ENCODE measurements at places on chromosomes 1 and 21.

- no peak for DNase-seq
Observed at GRCh38 chr1:40762144-40762923, 21.3 kb upstream of the KCNQ4 start.

GRCh38 chr1:2980073-2980791 lies 41.0 kb upstream of the ACTRT2 start:
- DNase-seq = no peak

GRCh38 chr1:230191855-230192254 lies 124.8 kb downstream of the GALNT2 start:
- no peak for DNase-seq

GRCh38 chr1:234776876-234777855 lies 167.2 kb upstream of the IRF2BP2 start:
- DNase-seq = no peak

GRCh38 chr1:209755926-209756614 lies at the start of gene TRAF3IP3:
TRAF3IP3 (plus strand) TSS chr1:209756053; CDS start chr1:209760040, 3,987 bp downstream.
- peak; percentile 70 for DNase-seq

DNA sequence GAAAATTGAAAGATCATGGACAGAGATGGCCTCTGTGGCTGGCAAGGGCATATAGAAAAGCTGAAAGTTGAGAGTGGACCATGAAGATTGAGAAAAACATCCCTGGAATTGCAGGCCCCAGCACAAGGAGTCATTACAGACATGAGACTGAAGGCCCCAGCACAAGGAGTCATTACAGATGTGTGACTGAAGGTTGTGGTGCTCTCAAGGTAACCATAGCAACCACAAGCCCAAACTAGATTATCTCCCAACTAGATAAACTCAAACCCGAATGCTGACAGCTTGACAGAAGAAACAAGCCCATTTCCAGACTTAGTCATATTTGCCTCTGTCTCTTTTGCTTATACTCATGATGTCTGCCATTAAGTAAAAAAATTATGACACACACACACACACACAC lies 1252.1 kb upstream of the ADGRL4 start:
- no peak for DNase-seq

- DNase-seq = no peak
Observed at GRCh38 chr1:168723000-168723399, 6.0 kb downstream of the DPT start.

GRCh38 chr1:95396557-95396956 lies 162.5 kb downstream of the RWDD3 start:
- DNase-seq = no peak

DNA sequence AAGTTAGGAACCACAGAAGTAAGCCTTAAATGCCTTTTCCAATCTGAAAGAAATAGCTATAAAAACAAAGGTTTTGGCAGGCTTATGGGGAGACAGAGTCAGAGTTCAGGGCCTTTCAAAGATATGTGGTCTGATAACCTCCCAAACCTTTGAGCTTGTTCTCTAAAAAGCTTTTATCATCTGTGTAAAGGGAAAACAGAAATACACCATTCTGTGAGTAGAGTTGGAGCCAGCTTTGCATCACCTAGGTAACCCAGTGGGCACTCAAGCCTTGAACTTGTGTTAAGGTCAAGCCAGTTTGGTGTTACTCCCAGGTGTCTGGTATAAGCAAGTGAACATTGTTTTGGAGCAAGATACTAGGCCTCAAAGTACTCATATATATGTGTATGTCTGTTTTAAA lies 50.1 kb downstream of the LAMC1 start:
- DNase-seq = no peak

GRCh38 chr1:152757747-152758146 lies at the start of gene KPRP:
KPRP (plus strand) TSS chr1:152758025; CDS start chr1:152759589, 1,564 bp downstream.
- no peak for DNase-seq

DNA sequence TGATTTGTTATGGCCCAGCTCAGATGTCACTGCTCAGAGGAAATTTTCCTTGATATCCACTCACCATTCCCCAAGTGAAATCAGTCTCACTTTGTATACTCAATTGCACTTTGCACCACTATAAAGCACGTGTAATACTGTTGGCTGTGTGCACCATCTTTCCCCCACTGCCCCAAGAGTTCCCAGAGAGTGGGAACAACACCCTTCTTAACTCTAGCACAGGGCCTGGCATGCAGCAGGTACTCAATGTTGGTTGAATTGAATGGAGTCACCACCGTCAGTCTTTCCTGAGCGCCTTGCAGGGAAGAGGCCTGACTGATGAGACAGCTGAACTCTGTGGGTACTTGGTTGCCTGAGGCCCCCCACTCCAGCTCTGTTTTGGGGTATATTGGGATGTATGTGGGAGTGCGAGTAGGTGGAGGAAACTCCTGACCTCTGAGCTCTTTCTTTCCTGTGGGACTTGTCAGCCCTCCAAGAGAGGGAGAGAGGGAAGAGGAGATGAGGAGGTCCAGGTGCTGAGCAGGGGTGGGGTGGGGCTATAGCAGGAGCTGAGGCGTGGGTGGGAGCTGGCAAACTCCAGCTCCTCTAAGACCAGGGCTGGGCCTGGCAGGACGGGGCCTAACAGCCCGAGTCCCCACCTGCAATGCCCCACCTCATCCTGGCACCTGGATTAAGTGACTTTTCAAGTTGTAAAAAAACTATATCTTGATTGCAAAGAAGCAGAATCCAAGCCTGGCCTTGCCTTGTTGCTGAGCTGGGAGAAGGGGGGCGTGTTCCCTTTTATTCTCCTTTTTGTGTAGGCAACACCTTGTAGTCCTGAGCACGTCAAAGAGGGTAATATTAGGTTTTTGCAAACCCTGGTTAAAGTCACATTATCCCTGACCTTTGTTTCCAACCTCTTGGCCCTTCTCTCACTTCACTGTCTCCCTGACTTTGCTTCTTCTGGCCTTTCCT lies 19.4 kb upstream of the WASF2 start:
- no peak for DNase-seq

- DNase-seq = no peak
Observed at GRCh38 chr1:19635646-19636045, 8.5 kb upstream of the NBL1 start.

- no peak for DNase-seq
Observed at GRCh38 chr1:53147174-53147573, 4.7 kb upstream of the SLC1A7 start.

DNA sequence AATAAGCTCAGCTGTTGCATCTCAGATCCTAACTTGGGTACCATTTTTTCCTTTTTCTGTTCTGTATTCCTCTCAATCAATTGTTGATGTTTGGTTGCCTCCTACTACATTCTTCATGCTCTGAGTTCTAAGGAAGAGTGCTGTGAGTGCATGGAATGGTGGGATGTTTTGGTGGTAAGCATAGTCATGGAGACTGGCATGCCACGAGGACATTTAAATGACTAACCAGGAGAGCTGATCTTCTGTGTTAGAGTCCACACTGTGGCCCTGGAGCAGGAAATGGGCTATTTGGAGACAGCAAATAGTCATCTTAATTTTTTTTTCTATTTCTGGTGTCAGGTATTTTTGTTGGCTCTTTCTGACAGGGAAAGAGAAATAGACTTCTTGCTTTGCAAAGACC lies 69.5 kb upstream of the HSD17B7 start:
- DNase-seq = no peak

DNA sequence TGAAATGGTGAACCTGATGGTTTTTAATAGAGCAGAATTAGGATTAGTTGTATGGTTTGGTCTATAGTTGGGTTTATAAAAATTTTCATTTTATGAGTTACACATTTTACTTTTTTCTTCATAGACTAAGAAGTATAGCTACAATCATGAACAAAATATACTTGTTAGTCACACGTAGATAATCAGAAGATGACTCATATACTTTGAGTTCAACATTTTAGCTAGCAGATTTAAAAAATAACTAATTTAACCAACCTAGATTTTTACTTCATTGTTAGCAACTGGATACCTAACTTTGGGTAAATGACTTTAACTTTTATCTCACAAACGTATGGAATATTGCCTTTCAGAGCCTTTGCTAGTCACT lies 27.9 kb downstream of the MORC3 start:
- DNase-seq = no peak

GRCh38 chr1:158800526-158800925 lies 19.5 kb upstream of the OR6N2 start:
- DNase-seq = no peak

GRCh38 chr1:100624886-100625610 lies 87.1 kb downstream of the GPR88 start:
- DNase-seq = no peak

DNA sequence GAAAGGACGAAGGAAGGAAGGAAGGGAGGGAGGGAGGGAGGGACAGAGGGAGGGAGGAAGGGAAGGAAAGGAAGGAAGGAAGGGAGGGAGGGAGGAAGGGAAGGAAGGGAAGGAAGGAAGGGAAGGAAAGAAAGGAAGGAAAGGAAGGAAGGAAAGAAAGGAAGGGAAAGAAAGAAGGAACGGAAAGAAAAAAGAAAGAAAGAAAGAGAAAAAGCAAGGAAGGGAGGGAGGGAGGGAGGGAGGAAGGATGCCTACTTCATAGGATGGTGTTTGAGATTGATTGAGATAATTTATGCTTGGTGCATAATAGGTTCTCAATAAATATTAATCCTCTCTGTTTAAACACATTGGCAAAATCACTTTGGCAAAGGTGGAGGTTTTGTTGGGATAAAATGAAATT lies 61.2 kb downstream of the WDR64 start:
- no peak for DNase-seq

GRCh38 chr1:75836528-75837100 lies 39.9 kb downstream of the MSH4 start:
- DNase-seq = no peak

DNA sequence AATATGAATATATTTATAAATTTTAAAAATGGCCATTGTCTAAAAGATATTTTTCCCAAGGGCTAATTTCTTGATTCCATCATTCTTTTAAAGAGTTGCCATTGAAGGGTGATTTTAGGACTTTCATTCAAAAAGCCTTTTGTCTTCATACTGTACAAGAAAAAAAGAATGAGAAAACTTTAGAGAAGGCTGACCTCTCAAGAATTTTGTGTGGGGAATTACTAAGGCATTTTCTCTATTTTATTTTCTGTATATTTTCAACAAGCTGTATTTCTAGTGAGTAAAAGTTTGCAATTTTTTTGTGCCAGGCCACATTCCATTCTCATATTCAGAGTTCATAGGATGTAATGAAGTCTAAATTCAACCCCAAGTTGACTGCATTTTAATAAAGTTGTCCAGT lies 49.3 kb downstream of the IVNS1ABP start:
- DNase-seq = no peak

DNA sequence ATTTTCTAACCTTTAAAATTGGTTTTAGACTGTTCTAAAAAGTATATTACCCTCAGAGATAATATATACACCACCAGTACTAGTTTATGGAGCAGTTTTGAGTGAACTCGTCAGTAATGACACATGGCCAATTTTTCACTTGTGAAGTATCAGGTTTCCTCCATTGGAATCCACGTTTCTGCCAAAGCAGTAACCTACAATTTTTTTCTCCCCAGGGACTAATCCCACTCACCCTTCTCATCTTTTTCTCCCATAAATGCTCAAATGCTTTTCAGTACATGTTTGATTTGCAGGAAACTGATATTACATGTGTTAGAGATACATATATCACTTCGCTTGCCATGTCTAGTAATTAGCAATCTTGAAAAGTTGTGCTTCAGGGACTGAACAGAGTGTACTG lies 94.1 kb downstream of the COL24A1 start:
- DNase-seq = no peak

DNA sequence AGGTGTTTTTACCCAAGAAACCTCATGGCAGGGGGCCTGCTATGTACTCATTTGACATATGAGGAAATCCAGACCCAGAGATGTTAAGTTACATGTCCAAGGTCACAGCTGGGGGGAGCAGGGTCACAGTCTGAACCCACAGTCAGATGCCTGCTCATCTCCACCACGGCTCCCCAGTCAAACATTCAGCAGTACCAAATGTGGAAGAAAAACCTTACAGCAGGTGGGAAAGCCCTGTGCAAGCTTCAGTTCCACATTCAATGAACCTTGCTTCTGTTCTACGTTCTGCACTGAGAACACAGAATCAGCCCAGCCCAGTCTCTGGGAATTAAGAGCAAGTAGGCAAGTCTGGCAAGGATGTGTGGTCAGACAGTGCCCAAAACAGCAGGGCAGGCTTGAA lies 35.2 kb downstream of the LRP8 start:
- DNase-seq = no peak

DNA sequence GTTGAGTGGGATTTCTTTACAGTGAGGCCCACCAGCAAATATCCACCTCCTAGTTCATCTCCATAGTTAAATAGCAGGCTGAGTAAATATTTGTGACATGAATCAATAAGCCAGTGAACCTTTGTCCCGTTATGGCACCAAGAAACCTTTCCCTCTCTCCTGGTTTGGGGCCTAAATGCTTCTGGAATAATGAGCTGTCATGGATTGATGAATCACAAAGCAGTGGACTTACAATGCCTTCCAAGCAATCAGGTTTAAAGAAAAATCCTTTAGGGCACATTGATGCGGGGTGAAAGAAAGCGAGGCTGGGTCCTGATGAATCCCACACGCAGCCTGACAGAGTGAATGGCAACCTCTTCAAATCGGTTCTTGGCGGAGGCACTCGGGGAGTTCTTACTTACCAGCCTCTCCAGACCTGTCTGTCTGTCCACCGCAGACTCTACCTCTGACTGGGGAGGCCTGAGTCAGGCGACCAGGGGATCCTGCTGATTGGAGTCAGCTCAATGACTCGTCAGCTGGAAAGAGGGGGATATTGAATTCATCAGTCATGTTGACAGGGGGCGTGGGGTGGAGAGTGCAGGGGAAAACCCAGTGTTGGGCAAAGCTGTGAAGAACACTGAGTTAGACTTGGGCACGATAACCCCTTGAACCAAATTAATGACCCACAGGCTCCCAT lies 247.3 kb downstream of the PLPP3 start:
- DNase-seq = no peak

- DNase-seq = no peak
Observed at GRCh38 chr21:38561613-38562581, 63.6 kb upstream of the ERG start.

GRCh38 chr21:44969066-44969670 lies 29.3 kb downstream of the SLX9 start:
- DNase-seq = no peak

GRCh38 chr1:158830904-158831507 lies at the start of gene MNDA:
MNDA (plus strand) TSS chr1:158831351; CDS start chr1:158842154, 10,803 bp downstream.
- DNase-seq = no peak

DNA sequence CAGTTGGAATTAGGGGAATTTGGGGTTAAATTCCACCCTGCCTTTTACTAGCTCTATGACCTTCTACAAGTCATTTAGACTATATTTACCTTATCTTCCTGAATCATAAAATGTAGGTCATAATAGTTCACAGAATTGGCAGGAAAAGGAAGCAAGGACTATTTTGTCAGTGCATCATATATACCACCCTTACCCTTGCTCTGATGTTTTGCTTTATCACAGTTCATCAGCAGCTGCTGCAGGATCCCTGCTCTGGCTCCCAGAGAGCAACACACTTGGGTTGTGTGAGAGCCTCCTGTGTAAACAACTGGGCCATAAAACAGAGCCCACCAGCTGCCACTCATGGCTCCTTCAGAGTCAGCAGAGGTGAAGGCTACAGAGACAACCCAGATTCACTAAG lies 631.6 kb upstream of the CAMK1G start:
- no peak for DNase-seq

DNA sequence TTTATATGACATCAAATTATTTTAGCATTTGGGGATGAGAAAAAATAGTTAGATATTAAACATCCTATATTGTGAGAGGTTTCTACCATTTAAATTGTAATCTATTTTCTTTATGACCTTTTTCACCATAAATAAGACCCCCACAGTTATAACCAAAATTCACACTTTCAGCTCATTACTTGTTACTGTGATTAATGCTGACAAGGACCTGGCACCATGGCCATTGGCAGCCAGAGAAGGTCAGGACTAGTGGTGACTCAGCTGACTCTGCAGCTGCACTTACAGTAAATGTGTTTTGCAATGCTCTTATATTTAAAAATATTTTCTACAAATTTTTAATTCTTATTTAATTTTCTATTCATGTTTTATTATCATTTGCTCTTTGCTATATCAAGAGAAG lies 133.3 kb upstream of the C1orf105 start:
- no peak for DNase-seq

All from stimulated activated naive CD4-positive, alpha-beta T cell treated with Interleukin-2 at 50 U/mL for 16 hours (primary cell).